Left renal pelvis (tissue), 4 donors: ENCODE measurements at places on chromosomes 12 and 14.

DNA sequence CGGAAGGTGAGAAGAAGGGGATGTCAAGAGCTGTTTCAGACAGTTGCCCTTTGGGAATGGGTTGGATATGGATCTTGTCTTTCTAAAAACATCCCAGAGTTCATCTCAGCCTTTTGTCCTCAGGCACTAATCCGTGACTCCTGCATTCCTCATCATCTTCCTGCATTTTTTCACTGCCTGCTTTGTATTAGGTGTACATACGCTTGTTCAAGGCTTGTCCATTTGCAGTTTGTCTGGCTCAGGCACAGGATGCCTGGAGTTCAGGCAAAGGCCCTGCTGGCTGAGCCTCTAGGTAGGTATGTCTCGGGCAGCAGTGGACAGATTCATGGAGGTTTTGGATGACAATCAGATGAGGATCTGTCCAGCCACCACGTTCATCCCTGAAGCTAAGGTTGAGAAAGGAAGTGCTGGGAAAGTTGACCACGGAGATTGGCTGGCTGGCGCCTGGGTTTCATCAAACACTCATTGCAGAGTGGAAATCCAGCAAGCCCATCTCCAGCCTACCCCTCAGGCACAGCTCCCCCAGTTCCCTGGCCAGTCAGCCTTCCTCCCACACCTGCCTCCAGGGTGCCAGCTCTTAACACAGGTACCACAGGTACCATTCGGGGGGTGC, 12.4 kb upstream of the TMEM106C start:
- no peak for DNase-seq

- no peak for DNase-seq
Measured at GRCh38 chr12:24709216-24709615, 239.7 kb downstream of the BCAT1 start.

DNA sequence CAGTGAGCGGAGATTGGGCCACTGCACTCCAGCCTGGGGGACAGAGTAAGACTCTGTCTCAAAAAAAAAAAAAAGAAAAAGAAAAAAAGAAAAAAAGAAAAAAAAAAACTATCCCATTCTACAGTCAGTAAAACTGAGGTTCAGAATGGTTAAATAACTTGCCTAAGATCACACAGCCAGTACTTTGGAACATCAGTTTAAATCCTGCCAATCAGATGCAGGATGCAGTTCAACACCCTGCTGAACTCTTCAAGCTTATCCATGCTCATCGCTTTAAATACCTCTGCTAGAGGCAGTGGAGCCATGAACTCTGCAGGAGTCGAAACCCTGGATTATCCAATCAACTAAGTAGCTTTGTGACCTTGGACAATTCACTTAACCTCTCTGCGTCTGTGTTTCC, 3.4 kb downstream of the ZNF385A start:
- DNase-seq = no peak

- DNase-seq = no peak
Measured at GRCh38 chr14:96445844-96446710, 54.1 kb downstream of the AK7 start.

DNA sequence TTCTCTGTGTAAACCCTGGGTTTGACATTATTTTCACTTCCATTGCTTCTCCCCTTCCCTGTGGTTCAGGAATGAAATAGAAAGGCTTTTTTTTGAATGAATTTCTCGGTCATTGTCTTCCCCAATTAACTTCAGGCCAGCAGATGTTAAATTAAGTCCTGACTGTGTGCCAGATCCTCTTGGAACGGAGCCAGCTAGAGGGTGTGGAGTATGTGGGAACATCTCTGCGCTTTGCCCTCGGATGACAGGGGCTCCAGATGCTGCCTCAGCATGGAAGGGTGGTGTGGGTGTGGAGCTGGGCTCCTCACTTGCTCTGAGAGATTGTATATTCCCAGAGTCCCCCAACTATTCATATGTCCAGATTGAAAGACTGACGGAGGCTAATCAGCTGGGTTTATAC, 13.1 kb downstream of the KRT85 start:
- DNase-seq = no peak

GRCh38 chr12:7793211-7793610, 4.0 kb downstream of the NANOG start:
- DNase-seq = no peak

GRCh38 chr12:94909663-94910062, 93.8 kb downstream of the NDUFA12 start:
- no peak for DNase-seq

DNA sequence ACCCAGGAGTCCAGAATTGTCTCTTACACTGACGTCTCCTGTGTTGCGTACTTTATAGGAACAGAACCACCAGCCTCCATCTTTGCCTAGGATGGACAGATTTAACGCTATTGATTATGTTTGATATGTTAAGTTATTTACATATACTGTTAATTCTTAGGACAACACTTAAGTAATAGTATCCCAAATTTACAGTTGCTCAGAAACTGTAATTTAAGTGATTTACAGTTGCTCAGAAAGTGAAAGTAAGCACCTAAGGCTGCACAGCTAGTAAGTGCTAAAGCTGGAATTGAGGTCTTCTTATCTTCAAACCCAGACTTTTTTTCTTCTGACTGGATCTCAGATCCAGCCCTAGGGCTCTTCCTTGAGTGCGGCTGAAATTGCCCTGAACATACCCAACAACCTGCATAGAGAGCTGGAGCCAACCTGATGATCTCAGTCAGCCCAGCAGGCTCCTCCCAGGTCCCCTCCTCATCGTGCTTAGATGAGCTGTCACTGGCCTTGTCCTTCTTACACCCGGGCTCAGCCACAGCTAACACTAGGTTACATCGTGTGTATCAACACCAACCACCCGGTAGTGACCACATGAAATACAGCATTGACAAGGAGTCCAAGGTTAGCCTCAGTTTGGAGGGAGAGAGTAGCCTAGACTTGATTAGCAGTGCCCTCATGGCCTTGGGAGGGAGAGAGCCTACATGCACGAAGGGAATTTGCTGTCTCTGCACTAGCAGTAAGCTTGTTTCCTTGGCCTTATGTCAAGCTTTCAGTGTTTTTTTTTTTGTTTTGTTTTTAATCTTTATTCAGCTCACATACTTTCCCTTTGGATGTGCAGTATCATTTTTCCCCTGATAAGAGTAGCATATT, 111.1 kb upstream of the ARHGAP5 start:
- DNase-seq = no peak

- no peak for DNase-seq
Measured at GRCh38 chr12:76679778-76680177, 84.1 kb upstream of the ZDHHC17 start.

DNA sequence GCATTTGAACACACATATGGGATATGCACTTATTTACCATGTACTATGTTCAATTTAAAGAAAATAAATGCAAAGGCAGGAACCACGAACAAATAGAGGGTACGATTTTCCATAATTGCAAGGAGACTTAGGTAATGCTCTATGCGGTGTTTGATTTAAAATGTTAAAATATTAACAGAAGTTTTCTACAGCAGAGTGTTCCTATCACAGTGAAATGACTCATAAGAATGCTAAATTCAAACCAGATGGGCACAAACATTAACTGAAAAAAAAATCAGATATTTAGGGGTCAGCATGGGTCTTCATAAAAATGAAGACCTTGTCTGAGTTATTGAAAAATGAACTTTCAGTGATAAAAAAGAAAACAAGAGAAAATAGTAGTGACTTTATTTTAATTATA, 65.4 kb downstream of the LLPH start:
- DNase-seq = no peak

DNA sequence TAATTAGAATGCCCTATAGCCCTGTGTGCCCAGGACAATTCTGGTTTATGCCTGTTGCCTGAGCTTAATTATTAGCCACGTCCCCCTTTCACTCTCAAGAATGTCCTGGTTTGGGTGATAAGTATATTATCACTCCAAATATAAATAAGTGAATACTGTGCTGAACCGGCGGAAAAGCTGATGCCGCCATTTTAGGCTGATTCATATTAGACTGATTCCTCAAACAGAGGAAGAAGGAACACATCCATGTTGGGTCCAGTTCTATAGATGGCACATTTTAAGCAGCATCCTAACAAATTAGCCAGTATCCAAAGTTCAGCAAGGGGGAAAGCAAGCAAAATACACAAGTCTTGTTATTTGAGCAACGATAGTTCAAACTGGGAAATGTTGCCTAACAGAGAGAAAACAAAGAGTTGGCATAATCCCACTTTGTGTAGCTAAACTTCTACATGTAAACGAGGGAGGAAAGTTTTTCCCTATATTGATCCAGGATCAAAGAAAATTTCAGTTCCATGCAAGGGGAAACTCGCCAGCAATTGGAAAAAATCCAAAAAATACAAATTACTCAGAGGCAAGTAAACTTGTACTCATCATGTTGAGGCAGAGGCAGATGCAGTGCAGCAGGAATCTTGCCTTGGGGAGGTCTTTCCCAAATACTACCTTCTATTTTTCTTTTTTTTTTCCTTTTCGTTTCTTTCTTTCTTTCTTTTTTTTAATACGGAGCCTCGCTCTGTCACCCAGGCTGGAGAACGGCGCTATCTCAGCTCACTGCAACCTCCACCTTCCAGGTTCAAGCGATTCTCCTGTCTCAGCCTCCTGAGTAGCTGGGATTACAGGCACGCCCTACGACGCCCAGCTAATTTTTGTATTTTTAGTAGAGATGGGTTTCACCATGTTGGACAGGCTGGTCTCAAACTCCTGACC, 96.2 kb downstream of the ITPR2 start:
- DNase-seq = no peak

GRCh38 chr12:94481734-94482133, 22.1 kb upstream of the CEP83 start:
- no peak for DNase-seq

GRCh38 chr14:94115058-94115591, 4.6 kb downstream of the IFI27 start:
- no peak for DNase-seq

- DNase-seq = no peak
Measured at GRCh38 chr12:113467142-113467501, 4.5 kb downstream of the LHX5 start.

DNA sequence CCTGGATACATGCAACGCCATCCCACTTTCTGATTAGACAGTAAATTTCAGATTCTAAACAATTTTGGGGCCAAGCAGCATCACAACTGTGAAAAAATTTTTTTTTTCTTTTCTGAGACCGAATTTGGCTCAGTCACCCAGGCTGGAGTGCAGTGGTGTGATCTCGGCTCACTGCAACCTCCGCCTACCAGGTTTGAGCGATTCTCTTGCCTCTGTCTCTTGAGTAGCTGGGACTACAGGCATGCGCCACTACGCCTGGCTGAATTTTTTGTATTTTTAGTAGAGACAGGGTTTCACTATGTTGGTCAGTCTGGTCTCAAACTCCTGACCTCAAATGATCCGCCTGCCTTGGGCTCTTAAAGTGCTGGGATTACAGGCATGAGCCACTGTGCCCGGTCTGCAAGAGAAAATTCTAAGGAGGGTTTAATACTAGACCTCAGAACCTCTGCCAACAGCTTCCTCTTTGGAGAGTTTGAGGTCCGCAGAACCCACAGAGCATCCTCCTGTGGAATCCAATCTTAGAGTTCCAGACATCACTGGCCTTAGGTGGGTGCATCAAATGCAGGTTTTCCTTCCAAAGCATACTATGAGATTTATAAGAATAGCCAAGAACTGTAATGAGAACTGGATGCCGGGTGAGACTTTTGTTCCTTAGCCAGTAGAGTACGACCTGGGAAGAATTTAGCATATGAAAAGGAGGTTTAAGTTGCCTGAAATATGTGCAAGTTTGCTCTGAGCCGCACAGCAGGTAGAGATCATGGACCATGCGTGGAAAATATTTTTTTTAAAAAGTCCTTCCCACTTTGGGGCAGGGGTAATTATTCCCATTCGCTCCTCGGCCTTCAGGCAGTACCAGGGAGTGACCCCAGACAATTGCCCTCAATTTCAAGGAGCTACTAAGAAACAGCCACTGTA, 7.8 kb upstream of the PHC1 start:
- no peak for DNase-seq

DNA sequence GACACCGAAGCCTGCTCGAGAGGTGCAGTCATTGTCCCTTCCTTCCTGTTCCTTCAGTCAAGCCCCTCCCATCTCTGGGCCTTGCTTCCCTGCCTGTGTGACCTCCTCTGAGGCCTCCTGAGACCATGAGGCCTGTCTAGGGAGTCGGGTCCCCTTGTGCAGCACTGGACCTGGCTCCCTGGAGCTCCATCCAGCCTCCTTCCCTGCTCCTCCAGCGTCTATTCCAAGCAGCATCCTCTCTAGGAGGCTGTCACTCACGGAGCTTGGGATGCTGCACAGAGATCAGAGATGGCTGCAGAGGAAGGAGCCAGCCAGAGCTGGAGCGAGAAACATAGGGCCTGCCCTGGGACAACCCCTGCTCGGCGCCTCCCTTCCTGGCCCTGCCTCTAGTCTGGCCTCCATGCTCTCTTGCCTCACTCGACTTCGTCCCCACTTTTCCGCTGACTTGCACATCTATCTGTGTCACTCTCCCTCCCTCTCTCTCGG, 142.7 kb downstream of the BCL11B start:
- no peak for DNase-seq

DNA sequence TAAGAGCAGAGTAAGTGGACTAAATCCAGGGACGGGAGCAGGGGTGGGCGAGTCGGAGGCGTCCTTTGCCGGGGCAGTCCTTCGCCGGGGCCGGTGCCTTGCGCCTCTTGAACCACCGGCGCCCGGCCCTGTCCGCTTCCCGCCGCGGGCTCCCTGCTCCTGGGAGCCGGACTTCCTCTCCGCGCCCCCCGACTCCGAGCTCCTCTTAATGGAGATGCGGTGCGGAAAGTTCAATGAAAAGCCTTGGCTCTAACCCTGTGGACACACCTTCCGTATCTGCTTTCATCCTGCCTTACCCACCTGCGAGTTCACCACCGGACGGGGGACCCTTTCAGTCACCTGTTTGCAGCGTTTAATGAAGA, 412 bp downstream of the FGFR1OP2 start:
- no peak for DNase-seq

DNA sequence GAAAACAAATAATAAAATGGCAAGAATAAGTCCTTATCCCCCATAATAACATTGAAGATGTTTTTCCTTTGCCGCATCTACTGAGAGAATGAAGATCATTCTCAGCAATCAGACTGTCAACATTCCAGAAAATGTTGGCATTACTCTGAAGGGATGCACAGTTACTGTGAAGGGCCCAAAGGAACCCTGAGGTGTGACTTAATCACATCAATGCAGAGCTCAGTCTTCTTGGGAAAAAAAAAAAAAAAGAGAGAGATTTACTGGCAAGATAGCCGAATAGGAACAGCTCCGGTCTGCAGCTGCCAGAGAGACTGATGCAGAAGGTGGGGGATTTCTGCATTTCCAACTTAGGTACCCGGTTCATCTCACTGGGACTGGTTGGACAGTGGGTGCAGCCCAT, 41.3 kb upstream of the OR6J1 start:
- DNase-seq = no peak

- DNase-seq = no peak
Measured at GRCh38 chr14:104732355-104732804, 8.4 kb downstream of the ADSS1 start.

GRCh38 chr14:66831173-66831572, 323.2 kb downstream of the GPHN start:
- no peak for DNase-seq

- DNase-seq = no peak
Measured at GRCh38 chr12:119749666-119750065, 81.7 kb downstream of the PRKAB1 start.
